ENCODE measurements at places on chromosomes 11 and 22. TPM values are rescaled to one million over a fixed set of nuclear protein-coding genes. Genes with fewer than 3 reads are reported as not detected.

The OR8G1 gene
- total RNA-seq, result not detected

DNA sequence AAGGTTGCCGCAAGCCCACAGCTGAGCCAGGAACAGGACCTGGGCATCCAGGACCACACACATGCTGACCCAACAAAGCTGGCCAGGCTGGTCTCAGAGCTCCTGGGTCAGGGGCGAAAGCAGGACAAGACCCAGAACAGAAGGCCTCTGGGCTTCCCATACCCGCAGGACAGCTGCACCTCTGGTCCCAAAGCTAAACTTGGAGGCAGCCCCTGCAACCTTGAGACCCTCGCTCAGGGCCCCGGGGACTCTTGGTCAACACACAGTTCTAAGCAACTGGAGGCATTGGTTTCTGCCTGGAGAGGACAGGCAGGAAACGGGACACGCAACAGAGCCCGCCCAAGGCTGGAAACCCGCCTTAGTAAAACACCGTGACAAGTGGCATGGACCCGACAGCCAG lies 11.4 kb downstream of the WNT7B start:
- DNase-seq, result peak; percentile 92

DNA sequence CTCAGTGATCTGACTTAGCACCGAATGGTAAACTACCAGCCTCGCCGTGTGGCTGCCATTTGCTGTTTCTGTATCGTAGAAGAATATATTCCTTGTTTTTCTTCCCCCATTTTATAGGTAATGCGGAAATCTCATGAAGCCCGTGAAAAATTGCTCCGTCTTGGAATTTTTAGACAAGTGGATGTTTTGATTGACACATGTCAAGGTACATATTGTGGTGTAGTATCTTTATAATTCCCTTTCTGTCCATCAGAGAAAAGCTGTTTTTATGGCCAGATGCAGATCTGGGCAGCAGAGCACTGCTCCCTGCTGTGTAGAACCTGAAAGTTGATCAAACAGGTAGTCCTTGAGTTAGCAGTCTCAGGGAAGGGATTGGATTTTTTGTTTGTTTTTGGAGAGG lies 13.4 kb downstream of the SAMM50 start:
- DNase-seq, result no peak

DNA sequence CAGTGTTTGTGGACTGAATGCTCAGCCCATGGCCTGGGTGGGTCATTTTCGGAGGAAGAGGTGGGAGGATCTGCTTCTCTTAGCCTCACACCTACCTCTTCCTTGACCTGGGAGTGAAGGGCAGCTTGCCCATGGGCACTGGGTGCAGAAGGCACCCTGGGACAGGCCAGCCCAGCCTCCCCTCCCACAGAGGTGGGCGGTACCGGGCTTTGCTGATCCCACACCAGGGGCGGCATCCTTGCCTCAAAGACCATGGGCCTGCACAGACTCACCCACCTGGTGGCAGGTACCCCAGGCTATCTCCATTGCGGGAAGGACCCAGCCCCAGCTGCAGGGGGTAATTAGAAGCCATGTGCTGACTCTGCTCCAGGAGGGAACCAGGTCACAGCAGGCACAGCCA lies 1.5 kb upstream of the PNPLA5 start:
- DNase-seq, result peak; percentile 15

DNA sequence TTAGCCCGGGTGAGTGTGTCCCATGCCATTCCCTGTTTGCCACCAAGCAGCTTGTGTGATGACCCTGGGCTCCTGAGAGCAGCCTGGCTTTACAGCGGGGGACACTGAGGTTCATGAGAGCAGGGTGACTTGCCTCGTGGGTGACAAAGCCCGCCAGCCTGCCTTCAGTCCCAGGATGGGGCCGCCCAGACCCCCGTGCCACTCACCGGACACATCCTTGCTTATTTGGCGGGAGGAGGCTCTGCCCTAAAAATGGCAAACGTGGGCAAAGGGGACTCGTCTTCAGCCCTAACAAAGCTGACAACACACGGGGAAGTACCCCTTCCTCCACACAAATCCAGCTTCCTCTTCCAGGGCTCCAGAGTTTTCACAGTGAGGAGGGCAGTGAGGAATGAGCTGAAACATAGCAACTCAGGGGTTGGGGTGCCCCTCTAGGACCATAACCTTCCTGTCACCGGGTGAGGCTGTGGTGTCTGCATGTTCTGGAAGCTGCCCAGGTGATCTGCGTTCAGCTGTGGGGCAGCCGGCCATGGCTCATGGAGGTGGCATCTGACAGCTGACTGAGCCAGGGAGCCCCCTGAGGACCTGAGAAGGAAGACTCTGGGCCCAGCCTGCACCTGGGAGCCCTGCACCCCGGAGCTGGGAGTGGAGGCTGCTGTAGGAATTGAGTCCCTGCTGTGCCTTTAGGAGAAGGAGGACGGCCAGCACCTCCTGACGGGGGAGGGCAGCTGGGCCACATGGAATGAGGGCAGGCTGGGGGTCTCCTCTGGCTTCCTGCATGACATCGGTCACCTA lies 16.7 kb downstream of the RIBC2 start:
- DNase-seq, result peak; percentile 49

All from osteoblast (primary cell).